ENCODE measurements at places on chromosomes 3 and 15. TPM values are rescaled to one million over a fixed set of nuclear protein-coding genes. Genes with fewer than 3 reads are reported as not detected.

Gene HHATL
- not detected for total RNA-seq

Gene PROS1
- total RNA-seq: 12.2 TPM

Gene PP2D1
- not detected for total RNA-seq

Gene DPP8
- total RNA-seq: 87.2 TPM

Gene C15orf62
- total RNA-seq: not detected

Gene GABRR3
- total RNA-seq: not detected

Gene UACA
- total RNA-seq: 22.0 TPM

Gene BTBD1
- total RNA-seq: 156 TPM

Gene P2RY1
- total RNA-seq: 33.8 TPM

Gene MEIS2
- total RNA-seq: 380 TPM

Gene HRG
- total RNA-seq: not detected

Gene PLA2G4D
- under 0.01 TPM for total RNA-seq

Gene CCDC54
- total RNA-seq: not detected

Gene CHRD
- 2.0 TPM for total RNA-seq

Gene MGLL
- 31.4 TPM for total RNA-seq

Gene SLC28A2
- total RNA-seq: not detected

Gene MINAR1
- total RNA-seq: 6.9 TPM

Gene CCR3
- not detected for total RNA-seq

Gene SEMA3G
- 4.1 TPM for total RNA-seq

Gene GPR149
- total RNA-seq: 7.7 TPM

Gene CERS3
- 0.41 TPM for total RNA-seq

Gene TGM5
- total RNA-seq: not detected

Gene CAPN7
- total RNA-seq: 45.7 TPM

Gene ACP3
- total RNA-seq: not detected

Gene THSD4
- 1.6 TPM for total RNA-seq

Gene CPNE9
- total RNA-seq: 0.41 TPM

Measured in frontal cortex (tissue), 4 donors.